ENCODE measurements at places on chromosomes 12 and 14. TPM values are rescaled to one million over a fixed set of nuclear protein-coding genes. Genes with fewer than 3 reads are reported as not detected.

DNA sequence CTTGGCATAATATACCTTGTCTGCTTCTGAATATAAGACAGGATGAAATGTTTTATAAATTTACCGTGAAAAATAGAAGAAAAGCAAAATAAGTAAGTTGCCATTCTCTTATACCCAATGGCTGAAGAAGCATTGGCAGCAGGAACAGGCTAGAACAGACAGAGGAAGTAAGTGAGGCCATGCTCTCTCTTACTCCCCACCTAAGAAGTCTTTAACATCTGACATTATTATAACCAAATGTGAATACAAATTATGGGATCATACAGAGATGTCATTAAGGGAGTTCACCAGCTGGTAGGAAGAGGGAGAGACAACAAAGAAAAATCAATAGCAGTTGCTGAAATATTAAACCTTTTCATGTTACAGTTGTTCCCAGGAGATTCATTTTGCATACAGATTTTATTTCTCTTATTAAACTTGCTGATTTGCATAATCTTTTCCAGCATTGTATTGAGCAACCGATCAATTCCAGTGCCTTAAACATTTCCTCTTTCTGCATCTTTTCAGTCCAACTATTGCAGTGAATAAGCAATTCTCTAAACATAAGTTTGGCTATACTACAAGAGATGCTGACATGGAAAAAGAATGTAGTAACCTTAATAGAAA, 270.6 kb downstream of the SLC6A15 start:
- H3K27ac ChIP-seq, result no peak overlapping the region
- no peaks in the 10 kb centered on the region for H3K36me3 ChIP-seq

DNA sequence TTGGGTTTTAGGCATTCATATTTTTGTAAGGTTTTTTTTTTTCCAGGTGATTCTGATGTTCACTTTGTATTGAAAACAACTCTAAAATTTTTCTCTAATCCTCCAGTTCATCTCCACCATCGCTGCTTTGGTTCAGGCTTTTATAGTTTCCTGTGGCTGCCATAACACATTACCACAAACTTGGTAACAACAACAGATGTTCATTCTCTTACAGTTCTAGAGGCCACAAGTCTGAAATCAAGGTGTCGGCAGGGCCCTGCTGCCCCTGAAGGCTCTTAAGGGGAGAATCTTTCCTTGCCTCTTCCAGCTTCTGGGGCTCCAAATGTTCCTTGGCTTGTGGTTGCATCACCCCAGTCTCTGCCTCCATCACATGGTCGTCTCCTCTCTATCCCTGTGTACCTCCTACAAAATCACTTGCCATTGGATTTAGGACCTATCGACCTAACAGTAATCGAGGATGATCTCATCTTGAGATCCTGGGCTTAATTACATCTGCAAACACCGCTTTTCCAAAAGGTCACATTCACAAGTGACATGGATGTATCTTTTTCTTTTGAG, 55.2 kb downstream of the PELI2 start:
- H3K27ac ChIP-seq, result no peak overlapping the region
- DNase-seq, result no peak
- H3K27me3 ChIP-seq, result no peaks in the 10 kb centered on the region
- peaks cover 4% of the 10 kb centered on the region for H3K4me1 ChIP-seq
- H3K36me3 ChIP-seq, result no peaks in the 10 kb centered on the region
- H3K4me3 ChIP-seq, result no peak overlapping the region

DNA sequence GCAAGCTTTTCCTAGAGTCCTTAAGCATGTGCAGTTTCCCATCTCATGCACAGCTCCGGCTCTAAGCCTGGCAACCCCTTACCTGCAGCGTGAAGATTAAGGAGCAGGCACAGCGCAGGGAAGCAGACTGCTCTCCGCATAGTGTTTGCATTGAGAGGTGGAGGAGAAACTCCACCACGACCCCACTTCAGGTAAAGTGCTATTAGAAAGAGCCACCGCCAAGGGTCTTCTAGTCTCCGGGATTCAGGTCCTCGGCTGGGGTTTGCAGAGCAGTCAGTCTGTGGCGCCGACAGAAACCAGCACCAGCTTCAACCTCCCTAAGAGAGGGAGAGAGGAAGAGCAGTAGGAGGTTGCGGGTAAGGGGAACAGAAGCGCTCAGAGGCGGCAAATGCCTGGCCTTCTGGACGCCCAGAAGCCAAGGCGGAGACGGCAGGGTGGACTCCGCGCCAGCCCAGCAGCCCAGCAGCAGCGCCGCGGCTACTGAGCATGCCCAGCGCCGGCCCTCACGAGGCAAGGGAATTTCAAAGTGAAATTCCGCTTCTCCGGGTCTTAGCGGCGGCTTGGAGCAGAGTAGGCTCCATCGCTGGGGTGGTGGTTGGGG, at the start of gene PTPRR:
Gene PTPRR (minus strand): TSS at position 488 of the 601 bp plus-strand sequence. CDS start 348 bp downstream, at position 140.
- H3K36me3 ChIP-seq, result no peaks in the 10 kb centered on the region
- no peak within 1 kb of the TSS for H3K27ac ChIP-seq
- no peak for DNase-seq
- no peaks in the 10 kb centered on the region for H3K4me1 ChIP-seq

DNA sequence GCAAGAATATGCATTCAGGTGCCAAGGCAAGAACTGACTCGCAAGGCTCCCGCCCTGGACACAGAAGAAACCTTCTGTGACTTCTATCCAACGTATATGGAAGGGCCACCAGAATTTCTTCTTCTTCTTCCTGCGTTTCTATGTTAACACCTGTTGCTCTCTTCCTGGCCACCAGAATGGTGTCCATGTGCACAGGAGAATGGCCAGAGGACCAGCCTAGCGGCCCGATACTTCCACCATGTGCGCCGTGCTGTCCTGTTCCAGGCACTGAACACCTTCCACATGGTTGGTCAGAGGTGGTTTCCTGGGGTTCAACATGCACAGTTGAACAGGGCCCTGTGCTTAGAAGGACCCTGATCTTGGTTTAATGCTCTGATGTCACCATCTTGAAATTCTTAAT, 455.8 kb downstream of the BCL11B start:
- no peak overlapping the region for H3K4me3 ChIP-seq
- no peaks in the 10 kb centered on the region for H3K36me3 ChIP-seq
- H3K4me1 ChIP-seq, result peaks cover 27% of the 10 kb centered on the region
- no peak overlapping the region for H3K27ac ChIP-seq

DNA sequence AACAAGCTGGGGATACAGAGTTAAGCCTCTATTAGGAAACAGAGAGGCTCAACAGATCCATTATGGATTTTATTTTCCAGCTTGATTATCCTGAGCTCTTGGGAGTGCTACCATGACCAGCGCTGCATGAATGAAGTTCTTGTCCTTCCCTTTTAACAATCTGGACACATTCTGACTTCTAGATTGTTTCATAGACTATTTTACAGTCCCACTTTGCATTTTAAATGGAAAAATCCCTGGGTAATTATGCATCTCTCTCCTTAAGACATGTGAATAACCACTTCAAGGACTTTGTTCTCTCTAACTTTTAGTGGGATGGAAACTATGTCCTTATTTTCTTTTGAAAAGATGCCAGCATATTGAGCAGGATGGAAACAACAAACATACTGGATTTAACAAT, 2.0 kb downstream of the CCDC198 start:
- no peak overlapping the region for H3K4me3 ChIP-seq
- H3K27ac ChIP-seq, result no peak overlapping the region
- no peak for DNase-seq
- H3K36me3 ChIP-seq, result no peaks in the 10 kb centered on the region
- no peaks in the 10 kb centered on the region for H3K4me1 ChIP-seq
- no peaks in the 10 kb centered on the region for H3K27me3 ChIP-seq

GRCh38 chr12:119075222-119075787, 94.0 kb downstream of the SRRM4 start:
- no peak overlapping the region for H3K4me3 ChIP-seq
- no peak overlapping the region for H3K27ac ChIP-seq
- no peak for DNase-seq
- no peaks in the 10 kb centered on the region for H3K36me3 ChIP-seq

GRCh38 chr14:51780741-51781140, 79.7 kb upstream of the GNG2 start:
- no peak for DNase-seq
- H3K36me3 ChIP-seq, result no peaks in the 10 kb centered on the region
- H3K27me3 ChIP-seq, result no peaks in the 10 kb centered on the region
- no peak overlapping the region for H3K27ac ChIP-seq

DNA sequence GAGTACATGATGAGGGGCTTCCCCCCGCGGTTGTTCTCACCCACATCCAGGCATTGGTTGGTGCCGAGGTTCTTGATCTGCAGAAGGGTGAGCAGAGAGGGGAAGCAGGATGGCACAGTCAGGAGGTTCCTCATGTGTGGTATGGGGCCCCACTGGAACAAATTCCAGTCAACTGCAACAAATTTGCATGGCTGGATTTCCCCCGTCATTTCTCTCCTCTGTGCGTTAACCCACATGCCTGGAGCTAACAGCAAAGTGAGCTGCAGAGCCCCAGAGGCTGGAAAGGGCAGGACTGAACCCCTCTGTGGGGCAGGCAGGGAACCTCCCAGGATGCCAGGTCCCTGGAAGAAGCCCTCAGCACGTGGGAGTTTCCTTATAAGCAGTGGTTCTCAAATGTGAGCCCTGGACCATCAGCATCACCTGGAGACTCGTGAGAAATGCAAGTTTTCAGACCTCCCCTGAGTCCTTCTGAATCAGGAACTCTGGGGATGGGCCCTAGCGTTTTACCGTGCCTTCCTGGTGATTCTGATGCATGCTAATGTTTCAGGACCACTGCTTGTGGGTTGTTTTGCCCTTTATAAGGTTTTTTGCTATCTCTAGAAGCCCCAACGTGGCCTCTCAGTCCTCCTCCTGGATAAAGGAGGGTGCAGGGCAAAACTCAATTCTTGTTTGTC, 11.0 kb upstream of the CELA1 start:
- no peaks in the 10 kb centered on the region for H3K4me1 ChIP-seq
- no peaks in the 10 kb centered on the region for H3K27me3 ChIP-seq
- H3K27ac ChIP-seq, result no peak overlapping the region
- no peak for DNase-seq
- H3K36me3 ChIP-seq, result peaks cover 12% of the 10 kb centered on the region
- H3K4me3 ChIP-seq, result no peak overlapping the region

DNA sequence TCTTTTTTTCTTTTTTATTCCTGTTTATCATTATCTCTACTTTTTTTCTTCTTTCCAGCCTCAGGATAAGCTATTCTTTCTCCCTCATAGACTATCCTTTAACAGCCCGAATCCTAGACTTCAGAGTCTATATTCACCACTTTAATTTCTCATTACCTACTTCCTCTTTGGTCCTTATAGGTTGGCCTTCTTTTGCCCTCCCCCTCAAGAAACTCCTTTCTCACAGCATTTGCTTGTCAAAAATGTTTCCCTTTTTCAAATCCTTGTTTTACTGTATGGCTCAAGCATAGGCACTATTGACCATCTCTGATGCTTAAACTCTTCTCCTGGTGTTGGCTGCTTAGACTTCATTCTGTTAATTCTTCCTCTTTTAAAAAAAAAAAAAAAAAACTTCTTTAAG, 52.5 kb downstream of the KIAA0586 start:
- H3K27me3 ChIP-seq, result no peaks in the 10 kb centered on the region
- no peak overlapping the region for H3K27ac ChIP-seq
- DNase-seq, result no peak
- no peaks in the 10 kb centered on the region for H3K4me1 ChIP-seq
- no peak overlapping the region for H3K4me3 ChIP-seq
- peaks cover 8% of the 10 kb centered on the region for H3K36me3 ChIP-seq

- peaks cover 3% of the 10 kb centered on the region for H3K4me1 ChIP-seq
- DNase-seq, result no peak
- H3K4me3 ChIP-seq, result no peak overlapping the region
- H3K27ac ChIP-seq, result no peak overlapping the region
- H3K36me3 ChIP-seq, result no peaks in the 10 kb centered on the region
Observed at GRCh38 chr14:85247071-85247470, 282.9 kb upstream of the FLRT2 start.

GRCh38 chr12:110742096-110742717, 484 bp downstream of the PPP1CC start:
- peak overlapping the region; percentile 92 for H3K27ac ChIP-seq
- H3K27me3 ChIP-seq, result no peaks in the 10 kb centered on the region
- H3K4me1 ChIP-seq, result peaks cover 73% of the 10 kb centered on the region
- no peak for DNase-seq
- H3K4me3 ChIP-seq, result peak overlapping the region; percentile 78

- no peaks in the 10 kb centered on the region for H3K36me3 ChIP-seq
- no peak for DNase-seq
- H3K4me3 ChIP-seq, result no peak overlapping the region
- no peaks in the 10 kb centered on the region for H3K27me3 ChIP-seq
Observed at GRCh38 chr12:98064501-98064900, 450.9 kb upstream of the TMPO start.

DNA sequence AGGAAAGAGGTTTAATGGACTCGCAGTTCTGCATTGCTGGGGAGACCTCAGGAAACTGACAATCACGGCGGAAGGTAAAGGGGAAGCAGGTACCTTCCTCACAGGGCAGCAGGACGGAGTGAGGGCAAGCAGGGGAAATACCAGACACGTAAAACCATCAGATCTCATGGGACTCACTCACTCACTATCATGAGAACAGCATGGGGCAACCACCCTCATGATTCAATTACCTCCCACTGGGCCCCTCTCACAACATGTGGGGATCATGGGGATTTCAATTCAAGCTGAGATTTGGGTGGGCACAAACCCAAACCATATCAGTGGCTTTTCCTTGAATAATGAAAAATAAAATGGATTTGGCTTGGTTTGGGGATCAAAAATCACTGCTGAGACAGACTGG, 380.5 kb downstream of the VRK1 start:
- H3K36me3 ChIP-seq, result no peaks in the 10 kb centered on the region
- no peak overlapping the region for H3K4me3 ChIP-seq
- H3K27me3 ChIP-seq, result no peaks in the 10 kb centered on the region
- H3K4me1 ChIP-seq, result no peaks in the 10 kb centered on the region
- DNase-seq, result no peak
- no peak overlapping the region for H3K27ac ChIP-seq

- peaks cover 12% of the 10 kb centered on the region for H3K27me3 ChIP-seq
- H3K4me3 ChIP-seq, result peak overlapping the region; percentile 31
- no peak for DNase-seq
- H3K36me3 ChIP-seq, result no peaks in the 10 kb centered on the region
- peaks cover 19% of the 10 kb centered on the region for H3K4me1 ChIP-seq
Observed at GRCh38 chr12:57632073-57632957, 686 bp downstream of the B4GALNT1 start.

GRCh38 chr12:8037046-8037663, 4.6 kb downstream of the FOXJ2 start:
- H3K4me1 ChIP-seq, result peaks cover 58% of the 10 kb centered on the region
- H3K27ac ChIP-seq, result peak overlapping the region; percentile 12
- no peak for DNase-seq
- peaks cover 38% of the 10 kb centered on the region for H3K36me3 ChIP-seq

- no peak for DNase-seq
- H3K27me3 ChIP-seq, result no peaks in the 10 kb centered on the region
- H3K4me3 ChIP-seq, result no peak overlapping the region
- H3K4me1 ChIP-seq, result peaks cover 49% of the 10 kb centered on the region
Observed at GRCh38 chr14:63487724-63488123, 55.5 kb downstream of the PPP2R5E start.

- H3K27me3 ChIP-seq, result no peaks in the 10 kb centered on the region
- DNase-seq, result no peak
- no peaks in the 10 kb centered on the region for H3K36me3 ChIP-seq
- no peak overlapping the region for H3K4me3 ChIP-seq
Observed at GRCh38 chr12:126358806-126359205, 1293.6 kb downstream of the AACS start.

- H3K36me3 ChIP-seq, result no peaks in the 10 kb centered on the region
- H3K4me3 ChIP-seq, result no peak overlapping the region
- H3K27me3 ChIP-seq, result peaks cover 18% of the 10 kb centered on the region
- no peak overlapping the region for H3K27ac ChIP-seq
- no peak for DNase-seq
Observed at GRCh38 chr12:5033883-5034282, 9.8 kb upstream of the KCNA5 start.

The OR6C4 gene
- total RNA-seq, result not detected

The LRP1-AS gene
- total RNA-seq, result not detected

The NUDT14 gene
- total RNA-seq, result 17.6 TPM

The RABGGTA gene
- 78.1 TPM for total RNA-seq

The SLC38A4 gene
- 1.9 TPM for total RNA-seq

The NOXRED1 gene
- not detected for total RNA-seq

The KLRB1 gene
- total RNA-seq, result 0.97 TPM

The IKBIP gene
- total RNA-seq, result 4.8 TPM

The ZNF891 gene
- 1.1 TPM for total RNA-seq
